Stimulated activated naive CD8-positive, alpha-beta T cell treated with anti-CD3 and anti-CD28 coated beads, Interleukin-15, Interleukin-2, amounts not matched to agents 100 U/mL and 50 U/mL, for 24 hours (primary cell): ENCODE measurements at places on chromosomes 12 and 14.
A peak's percentile ranks its signal among the peaks of the same experiment; 100 is the strongest.

- DNase-seq, result peak; percentile 48
These were observed 434.7 kb downstream of the FUT8 start for GRCh38 chr14:65847075-65847847.

- no peak for DNase-seq
These were observed 283.4 kb downstream of the DAD1 start for GRCh38 chr14:22305607-22306006.

- DNase-seq, result no peak
These were observed 127.3 kb downstream of the CNTN1 start for GRCh38 chr12:40819436-40820108.

GRCh38 chr14:52954346-52955214 lies 3.7 kb upstream of the FERMT2 start:
- DNase-seq, result no peak

DNA sequence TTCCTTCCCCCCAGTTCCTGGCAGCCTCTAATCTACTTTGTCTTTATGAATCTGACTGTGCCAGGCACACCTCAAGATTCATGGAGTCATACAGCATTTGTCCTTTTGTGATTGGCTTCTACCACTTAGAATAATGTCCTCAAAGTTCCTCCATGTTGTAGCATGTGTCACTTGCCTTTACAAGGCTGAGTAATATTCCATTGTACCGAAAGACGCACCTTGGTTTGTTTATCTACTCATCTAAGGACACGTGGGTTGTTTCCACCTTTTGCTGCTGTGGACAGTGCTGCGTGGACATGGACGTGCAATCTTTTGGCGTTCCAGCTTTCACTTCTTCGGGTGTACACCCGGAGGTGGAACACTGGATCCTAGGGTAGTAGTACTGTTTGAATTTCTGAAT lies 33.5 kb downstream of the ANAPC7 start:
- no peak for DNase-seq

GRCh38 chr12:115135800-115136211 lies 451.8 kb upstream of the TBX3 start:
- no peak for DNase-seq

DNA sequence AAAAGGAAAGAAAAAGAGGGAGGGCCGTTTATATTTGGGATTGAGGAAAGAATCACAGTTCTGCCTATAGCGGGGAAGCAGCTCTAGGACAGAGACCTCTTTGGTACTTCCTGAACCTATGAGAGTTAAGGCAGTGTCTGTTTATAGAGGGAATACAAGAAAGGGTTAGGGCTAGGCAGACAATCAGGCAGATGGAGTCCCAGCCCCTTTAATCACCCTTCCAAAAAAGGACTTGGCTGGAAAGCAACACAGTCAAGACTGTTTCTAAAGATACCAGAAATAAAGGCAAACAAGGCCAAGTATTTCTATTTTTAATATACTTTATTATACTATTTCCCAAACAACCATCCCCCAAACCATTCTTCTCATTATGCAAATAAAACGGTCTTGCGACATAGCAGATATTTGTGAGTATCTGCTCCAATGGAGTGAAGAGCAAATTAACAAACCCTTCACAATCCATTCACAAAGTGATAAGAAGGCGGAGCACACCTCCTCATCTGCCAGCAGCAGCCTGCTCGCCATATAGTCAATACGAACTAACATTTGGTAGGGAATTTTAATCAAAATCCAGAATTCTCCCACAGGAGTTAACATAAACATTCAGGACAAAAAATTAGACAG lies 697 bp upstream of the GRIP1 start:
- DNase-seq, result no peak

DNA sequence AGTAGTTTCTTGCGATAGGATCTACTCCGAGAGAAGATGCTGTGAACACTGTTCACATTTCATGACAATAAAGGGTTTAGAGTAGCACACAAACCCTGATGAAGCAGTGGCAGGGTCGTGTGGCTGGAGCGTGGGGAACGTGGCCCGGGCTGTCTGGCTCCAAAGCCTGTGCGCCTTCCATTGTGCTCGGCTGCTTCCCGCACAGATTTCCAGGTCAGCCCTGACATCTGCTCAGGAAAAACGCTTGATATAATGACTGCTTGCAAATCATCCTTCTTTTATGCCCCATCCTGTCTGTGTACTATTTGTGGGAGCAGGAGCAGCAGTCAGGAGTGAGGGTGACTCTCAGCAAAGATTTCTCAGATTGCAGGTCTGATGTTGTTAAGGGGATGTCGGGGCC lies 78.6 kb downstream of the EML1 start:
- no peak for DNase-seq

GRCh38 chr14:20493634-20494033 lies 11.7 kb upstream of the RNASE10 start:
- no peak for DNase-seq

DNA sequence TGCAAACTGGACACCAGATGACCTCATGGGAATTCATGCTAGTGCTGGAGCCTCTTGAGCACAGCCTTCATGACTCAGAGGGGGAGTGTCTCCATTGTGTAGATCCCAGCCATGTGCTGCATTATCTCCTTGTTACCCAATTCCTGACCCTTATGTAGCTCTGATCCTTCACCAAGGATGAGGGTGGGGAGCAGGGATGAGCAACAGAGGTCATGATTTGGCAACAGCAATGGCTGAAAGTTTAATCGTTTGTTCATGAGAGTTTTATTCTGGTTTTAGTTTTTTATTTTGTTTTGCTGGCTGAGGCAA lies 9.5 kb upstream of the BDKRB1 start:
- DNase-seq, result no peak

- no peak for DNase-seq
These were observed 91.5 kb downstream of the KCNK10 start for GRCh38 chr14:88231603-88232002.
